ENCODE measurements at places on chromosomes 2 and 18. TPM values are rescaled to one million over a fixed set of nuclear protein-coding genes. Genes with fewer than 3 reads are reported as not detected.

The CRYGB gene
- not detected for total RNA-seq

The CENPA gene
- 1.2 TPM for total RNA-seq

- H3K4me1 ChIP-seq, result no peaks in the 10 kb centered on the region
- DNase-seq, result no peak
- no peaks in the 10 kb centered on the region for H3K36me3 ChIP-seq
- H3K4me3 ChIP-seq, result no peak overlapping the region
Observed at GRCh38 chr2:126041391-126042047, 614.4 kb upstream of the GYPC start.

DNA sequence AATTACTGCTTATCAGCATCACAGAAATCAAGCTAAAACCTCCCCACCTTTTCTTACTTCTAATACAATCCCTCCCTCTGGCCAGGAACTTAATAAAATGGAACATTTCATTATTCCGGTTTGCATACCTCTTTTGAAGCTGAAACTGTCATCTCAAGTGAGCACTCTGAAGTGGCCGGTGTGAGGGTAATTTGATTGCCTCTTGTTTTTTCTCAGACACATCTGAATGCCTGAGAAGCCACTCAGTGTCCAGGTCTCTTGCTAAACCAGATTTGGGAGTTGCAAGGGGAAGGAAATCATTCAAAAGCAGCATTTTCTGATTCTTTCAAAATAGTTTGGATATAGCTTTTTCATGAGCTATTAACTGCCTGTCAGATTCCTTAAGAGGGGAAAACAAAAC, 190.3 kb downstream of the C1D start:
- no peak for DNase-seq
- peaks cover 3% of the 10 kb centered on the region for H3K27me3 ChIP-seq
- H3K36me3 ChIP-seq, result no peaks in the 10 kb centered on the region

- H3K27me3 ChIP-seq, result no peaks in the 10 kb centered on the region
- peaks cover 36% of the 10 kb centered on the region for H3K36me3 ChIP-seq
- no peak for DNase-seq
- H3K4me1 ChIP-seq, result no peaks in the 10 kb centered on the region
- no peak overlapping the region for H3K4me3 ChIP-seq
Observed at GRCh38 chr2:159450180-159450579, 163.7 kb upstream of the WDSUB1 start.

- DNase-seq, result no peak
- no peaks in the 10 kb centered on the region for H3K27me3 ChIP-seq
- no peak overlapping the region for H3K4me3 ChIP-seq
Observed at GRCh38 chr18:1413323-1413675, 508.6 kb downstream of the ADCYAP1 start.
